ENCODE measurements at places on chromosomes 2 and 18.

- DNase-seq = no peak
Observed at GRCh38 chr2:3575534-3576262, 638 bp downstream of the RPS7 start.

DNA sequence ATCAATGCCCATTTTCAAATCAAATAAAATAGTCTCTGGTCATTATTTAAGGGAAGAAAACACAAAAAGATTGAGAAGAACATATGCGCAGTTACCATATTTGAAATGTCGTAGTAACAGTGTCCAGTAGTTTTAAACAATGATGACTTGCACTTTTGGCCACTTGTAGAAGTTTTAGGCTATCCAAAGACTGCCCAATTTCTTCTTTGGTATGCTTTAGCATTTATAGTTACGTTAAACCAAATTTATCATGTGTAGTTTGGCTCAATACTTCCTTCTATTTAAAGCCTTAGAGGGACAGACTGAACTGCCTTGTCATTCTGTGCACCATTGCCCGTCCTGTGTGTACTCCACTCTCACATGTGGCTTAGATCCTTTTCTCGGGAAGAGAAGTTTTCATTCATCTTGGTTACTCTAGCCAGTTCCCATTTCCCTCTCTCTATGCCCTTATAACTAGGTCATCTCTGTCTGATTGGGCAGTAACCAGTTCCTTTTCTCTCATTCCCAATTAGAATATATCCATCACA is 84.8 kb upstream of the TTN start:
- no peak for DNase-seq

DNA sequence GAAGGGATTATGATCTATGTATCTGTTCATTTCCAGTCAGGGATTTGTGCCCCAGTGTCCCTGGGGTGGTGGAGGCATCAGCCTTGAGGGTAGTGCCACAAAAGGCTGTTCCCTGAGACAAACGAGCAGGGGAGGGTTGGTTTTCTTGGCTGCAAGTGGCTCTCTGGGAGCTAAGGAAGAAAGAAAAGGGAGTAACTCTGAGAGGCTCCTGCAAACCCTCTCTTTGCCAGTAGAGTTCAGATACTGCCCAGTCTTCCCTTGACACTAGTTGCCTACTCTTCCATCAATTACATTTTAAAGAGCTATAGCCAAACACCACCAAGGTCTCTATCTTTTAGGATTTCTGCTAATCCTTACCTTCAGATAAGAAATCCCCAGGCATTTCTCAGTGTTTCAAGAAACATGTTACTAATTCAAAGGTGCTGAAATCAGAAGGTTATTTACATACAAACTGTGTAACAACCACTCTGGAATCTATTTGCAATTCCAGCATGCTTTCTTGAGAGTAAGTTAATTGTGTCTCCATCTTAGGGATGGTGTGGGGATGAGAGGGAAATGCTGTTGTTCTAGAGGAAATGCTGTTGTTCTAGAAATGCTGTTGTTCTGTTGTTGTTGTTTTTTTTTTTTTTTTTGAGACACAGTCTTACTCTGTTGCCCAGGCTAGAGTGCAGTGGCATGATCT is 18.7 kb upstream of the KCTD1 start:
- DNase-seq = no peak

- DNase-seq = no peak
Observed at GRCh38 chr2:121080013-121080772, 204.8 kb downstream of the TFCP2L1 start.

GRCh38 chr2:15675456-15676195 is 84.0 kb downstream of the DDX1 start:
- no peak for DNase-seq

GRCh38 chr2:215829261-215829660 is 184.1 kb downstream of the MREG start:
- no peak for DNase-seq

- DNase-seq = no peak
Observed at GRCh38 chr2:134549104-134549503, 169.7 kb downstream of the TMEM163 start.

DNA sequence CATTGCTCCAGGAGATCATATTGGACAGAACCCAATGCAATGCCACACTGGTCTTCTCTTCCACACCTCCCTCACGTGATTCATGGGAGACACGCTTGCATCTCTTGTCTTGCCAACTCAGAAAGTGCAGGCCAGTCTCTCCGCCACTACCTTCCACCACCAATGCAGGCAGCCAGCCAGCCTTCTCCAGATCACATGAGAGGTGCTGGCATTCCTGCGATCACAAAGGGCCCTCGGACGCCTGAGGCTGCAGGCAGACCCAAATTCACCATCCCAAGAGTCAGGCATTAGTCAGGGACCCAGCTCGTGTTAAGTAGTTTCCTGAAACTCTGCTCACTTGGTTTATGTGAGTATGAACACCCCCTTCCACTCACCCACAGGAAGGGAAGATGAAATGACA is 437.0 kb upstream of the ETAA1 start:
- DNase-seq = no peak

- no peak for DNase-seq
Observed at GRCh38 chr18:47944972-47945852, 14.8 kb upstream of the SMAD2 start.

DNA sequence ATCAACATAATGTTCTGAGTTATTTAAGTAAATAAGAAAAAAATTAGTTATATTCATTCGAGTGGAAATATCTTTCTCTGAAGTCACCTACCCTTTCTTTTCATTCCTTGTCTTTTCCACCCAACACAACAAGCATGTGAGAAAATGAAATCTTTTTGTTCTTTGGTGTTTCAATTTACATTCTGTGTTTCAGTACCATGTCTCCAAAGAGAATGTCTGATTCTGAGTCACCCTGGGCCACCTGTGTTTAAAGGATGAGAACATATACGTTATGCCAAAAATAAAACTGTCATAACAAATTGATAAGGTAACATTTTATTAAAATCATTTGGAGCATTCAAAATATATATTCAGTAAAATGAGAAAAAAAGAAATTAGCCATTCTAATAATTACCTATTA is 470.8 kb downstream of the ZNF804A start:
- DNase-seq = no peak

GRCh38 chr2:105537920-105538319 is 139.1 kb upstream of the FHL2 start:
- no peak for DNase-seq

- no peak for DNase-seq
Observed at GRCh38 chr18:48186861-48187260, 222.3 kb downstream of the ZBTB7C start.

- no peak for DNase-seq
Observed at GRCh38 chr18:22344908-22345670, 72.6 kb downstream of the CTAGE1 start.

DNA sequence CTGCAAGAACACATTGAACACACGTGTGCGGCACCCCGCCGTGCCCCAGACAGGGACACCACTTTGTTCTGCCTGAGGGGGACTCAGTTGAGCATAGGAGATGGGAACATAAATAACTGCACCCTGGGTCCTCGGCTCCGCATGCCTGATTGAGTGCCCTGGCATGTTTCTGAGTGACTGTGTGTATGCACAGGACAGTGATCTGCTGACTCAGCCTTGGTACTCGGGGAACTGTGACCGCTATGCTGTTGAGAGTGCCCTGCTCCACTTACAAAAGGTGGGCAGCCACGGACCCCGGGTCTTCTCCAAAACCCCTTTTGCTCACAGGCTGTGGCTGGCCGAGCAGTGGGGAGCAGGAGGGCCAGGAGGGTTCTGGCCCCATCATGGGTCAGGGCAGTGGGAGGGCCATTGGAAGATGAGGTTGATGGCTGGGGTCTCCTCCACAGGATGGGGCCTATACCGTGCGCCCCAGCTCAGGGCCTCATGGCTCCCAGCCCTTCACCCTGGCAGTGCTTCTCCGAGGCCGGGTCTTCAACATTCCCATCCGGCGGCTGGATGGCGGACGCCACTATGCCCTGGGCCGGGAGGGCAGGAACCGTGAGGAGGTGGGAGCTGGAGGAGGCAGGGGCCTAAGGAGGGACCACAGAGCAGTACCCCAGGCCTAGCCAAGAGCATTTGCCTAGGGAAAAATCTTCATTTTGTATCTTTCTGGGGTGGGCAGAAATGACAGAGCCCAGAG is 16.9 kb downstream of the SH2D6 start:
- DNase-seq = no peak

DNA sequence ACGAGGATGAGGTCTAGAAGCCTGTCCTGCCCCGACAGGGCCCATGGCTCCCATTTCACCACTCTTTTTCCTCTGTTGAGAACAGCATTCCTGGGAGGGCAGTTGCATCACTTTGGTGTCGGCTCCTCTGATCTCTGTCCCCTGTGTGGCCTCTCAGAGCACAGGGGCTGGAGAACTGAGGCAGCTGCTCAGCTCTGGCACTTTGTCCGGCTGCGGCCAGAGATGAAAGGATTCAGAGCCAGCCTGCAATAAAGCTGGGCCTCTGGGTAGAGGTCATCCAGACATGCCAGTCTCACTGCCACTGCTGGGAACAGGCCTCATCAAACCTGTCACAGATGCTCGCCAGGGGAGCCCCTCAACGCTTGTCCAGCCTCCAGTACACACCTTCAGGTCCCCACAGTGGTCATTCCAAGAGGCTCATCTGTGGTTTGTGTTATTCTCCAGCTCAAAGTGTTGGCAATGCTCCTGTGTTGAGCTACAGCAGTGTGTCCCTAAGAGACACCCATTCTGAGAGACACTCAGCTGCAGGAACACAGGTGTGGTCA is 13.1 kb upstream of the ROCK2 start:
- DNase-seq = no peak

- no peak for DNase-seq
Observed at GRCh38 chr18:49170925-49171505, 220.2 kb upstream of the SMAD7 start.

DNA sequence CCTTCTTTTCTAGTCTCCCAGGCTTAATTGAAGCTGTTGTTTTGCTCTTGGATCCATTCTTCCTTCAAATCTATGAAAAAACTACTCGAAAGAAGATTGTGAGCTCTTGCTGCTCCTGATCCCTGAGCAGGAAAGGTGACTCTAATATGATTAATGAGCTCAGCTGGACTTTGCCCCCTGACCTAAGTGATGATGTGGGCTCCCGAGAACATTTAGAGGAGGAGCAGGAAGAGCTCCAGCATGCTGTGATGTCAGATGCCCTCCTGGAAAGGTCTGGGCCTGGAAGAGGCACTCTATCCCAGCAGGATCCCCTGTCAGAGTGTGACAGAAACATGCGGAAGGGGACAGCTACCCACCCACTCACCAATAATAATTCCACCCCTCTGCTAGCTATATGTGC is 117.9 kb upstream of the PELI1 start:
- DNase-seq = no peak

DNA sequence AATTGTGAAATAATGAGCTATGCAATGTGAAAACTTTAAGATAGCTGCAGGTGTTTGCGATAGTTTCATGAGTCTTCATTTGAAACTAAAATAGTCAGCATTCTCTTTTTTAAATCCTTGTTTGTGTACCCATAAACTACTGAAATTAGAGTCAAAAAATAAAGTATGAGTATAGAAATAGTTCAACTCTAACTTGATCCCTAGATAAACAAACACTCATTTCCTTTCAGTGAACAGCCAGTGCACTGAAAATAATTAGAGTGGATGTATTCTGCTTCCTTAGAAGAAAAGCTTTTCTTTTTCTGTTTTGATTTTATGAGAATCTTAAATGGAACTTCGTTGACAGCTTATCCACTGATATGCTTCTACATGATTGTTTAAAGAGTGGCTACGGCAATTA is 1033.4 kb downstream of the SOCS6 start:
- no peak for DNase-seq

DNA sequence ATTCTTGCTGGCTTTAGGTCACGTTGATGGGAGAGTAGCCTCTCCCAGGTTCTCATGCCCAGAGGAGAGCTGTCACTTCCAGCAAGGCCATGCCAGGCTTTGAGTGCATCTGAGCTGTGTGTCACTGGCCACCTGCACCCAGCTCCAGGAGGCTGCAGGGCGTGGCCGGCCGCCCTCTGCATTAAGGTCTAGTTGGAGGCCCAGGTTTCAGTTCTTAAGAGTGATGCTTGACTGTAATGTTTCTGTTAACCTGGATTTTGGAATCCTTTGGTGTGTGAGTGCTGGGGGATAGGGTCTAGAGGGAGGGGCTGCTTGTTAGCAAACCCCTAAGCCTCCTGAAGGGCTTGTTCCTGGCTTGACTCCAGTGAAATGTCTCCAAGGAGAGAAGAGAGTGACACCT is 140.1 kb downstream of the ACOXL start:
- no peak for DNase-seq

DNA sequence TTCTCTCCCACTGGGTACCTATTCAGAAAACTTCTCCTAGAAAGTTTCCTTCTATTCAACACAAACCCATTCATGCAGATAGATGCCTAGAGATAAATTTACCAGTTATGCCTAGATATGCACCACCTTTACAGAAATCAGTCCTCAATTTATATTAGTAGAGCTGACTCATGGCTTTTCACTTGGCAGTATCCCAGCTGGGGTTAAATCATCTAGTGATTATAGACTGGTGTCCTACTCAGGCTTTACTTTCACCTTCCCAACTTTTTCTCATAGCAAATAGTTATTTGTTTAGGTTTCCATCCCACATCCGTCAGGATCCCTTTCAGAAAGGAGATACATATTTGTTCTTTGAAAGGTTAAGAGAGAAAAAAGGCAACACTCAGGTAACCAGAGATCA is 124.5 kb downstream of the AQP4 start:
- no peak for DNase-seq

DNA sequence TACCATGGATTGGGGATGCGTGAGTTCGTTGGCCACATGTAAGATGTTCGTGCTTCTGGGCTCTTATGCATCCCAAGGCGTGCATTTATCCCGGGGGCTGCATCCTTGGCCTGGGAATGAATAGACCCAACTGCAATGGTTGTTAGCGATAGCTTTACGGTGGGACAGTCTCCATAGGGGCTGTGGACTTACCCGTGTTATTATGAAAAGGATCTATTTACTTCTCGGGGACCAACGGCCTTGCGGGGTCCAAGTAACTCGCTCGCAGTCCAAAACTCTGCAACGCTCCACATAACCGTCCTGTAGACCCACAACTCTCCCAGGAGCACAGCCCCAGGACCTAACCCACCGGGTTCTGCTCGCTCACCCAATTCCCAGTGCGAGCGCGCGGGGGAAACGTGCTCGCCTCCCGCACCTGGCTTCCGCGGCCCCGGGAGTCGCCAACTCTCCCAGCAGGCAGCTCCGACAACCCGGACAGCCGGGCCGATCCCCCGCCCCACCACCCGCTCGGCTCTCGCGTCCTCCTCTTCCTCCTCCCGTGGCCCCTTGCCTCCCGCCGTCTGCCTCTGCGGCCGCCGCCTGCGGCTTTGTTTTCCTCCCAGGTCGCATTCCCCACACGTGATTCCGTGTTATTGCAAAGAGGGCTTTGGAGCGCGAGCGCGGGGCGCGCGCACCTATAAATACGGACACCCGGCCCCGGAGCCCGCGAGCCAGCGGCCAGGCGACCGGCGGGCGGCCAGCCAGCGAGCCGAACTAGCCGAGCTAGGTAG is at the start of gene CABLES1:
TSS of gene CABLES1 (plus strand) at position 706 of the 770 bp plus-strand sequence. CDS start 278 bp downstream, outside the sequence.
- DNase-seq = no peak
